ENCODE measurements at places on chromosomes 6 and 20.

DNA sequence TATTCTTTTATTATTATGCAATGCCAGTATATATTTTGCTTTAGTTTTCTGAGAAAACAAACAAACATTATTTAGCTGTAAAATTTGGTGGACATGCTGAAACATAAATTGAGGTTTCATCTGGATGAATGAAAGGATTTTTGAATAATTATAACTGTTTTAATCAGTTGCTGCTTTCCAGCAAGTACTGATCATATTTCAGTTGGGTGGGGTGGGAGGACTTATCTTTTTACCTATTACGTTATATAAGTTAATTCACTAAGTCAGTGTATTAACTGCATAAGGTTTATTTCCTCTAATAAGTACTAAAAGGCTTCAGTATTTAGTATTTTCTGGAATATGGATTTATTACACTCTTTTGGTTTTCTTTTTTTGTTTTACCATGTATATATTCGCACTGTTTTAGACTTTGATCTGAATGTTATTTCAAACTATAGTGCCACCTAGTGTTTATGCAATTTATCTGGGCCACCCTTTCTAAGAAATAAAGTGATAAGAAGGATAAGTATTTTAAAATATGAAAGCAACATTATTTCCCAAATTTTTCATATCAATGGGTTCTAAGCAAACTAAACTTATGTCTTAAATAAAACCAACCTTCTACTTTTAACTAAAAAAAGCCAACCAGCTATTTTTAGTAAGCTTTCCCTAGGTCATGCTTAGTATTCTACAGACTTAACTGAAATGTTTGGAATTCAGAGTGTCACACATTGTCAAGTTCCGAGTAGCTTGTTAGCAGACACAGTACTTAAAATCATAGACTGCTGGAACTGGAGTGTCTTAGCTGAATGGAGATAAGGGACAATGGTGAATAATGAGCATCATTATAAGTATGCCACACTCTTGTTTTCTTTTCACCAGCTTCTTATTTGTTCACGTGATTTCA is 105.4 kb upstream of the MCHR2 start:
- DNase-seq: no peak

DNA sequence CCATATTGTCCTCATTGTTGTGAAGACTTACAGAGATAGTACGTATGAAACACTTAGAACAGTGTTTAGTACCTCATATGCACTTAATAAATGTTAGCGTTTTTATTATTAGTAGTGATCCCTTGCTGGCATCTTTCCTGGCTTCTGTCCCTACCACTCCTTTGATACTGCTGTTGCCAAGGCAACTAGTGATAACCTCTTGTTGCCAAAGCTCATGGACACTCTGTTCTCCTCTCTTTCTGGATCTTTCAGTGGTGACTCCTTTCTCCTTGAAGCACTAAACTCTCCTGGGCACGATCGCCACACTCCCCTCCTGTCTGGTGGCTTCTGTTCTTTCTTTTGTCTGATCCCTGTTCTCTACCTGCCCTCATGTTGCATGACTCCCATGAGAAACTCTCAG is 83.5 kb downstream of the FOXO3 start:
- no peak for DNase-seq

- DNase-seq: no peak
Observed at GRCh38 chr20:62232194-62232593, 6.1 kb upstream of the OSBPL2 start.

DNA sequence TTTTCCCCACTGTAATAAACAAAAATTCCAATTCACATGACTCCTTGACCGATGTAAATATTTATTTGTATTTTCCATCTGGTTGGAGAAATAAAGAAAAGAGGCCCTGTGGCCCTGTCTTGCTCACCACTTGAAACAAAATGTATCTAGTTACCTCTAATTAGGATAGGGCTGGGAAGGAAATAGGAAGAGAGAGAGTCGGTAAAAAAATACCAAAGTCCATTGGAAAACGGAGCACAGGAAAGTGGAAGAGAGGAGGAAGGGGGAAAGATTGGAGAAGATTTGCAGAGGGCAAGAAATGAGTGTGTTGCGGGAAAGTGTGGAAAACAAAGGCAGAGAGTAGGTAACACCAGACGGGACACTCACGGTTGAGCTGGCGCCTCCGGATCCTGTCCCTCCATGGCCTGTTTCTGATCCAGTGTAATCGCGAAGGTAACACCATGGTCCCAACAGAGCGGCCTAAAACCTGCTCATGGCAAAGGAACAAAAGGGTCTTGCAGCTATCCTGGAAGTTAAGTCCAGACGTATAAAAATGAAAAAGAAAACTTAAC is 105.8 kb upstream of the RIPOR2 start:
- no peak for DNase-seq

DNA sequence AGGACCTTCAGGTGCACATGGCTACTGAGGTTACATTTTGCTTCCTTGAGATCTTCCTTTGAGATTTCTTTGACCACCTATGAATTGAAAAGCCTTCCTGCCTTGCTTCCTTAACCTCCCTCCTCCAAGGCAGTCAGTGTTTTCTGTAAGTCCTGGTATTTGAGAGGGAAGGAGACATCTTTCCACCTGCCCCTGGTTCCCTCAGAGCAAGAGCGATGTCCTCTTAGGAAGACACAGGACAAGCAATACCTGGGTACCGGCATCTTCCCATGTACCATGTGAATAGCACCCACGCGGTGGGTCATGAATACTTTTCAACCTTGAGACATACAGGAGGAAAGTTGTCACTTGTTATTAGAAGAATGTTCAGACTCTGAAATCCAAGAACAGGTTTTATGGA is 37.1 kb downstream of the GINS1 start:
- DNase-seq: no peak

DNA sequence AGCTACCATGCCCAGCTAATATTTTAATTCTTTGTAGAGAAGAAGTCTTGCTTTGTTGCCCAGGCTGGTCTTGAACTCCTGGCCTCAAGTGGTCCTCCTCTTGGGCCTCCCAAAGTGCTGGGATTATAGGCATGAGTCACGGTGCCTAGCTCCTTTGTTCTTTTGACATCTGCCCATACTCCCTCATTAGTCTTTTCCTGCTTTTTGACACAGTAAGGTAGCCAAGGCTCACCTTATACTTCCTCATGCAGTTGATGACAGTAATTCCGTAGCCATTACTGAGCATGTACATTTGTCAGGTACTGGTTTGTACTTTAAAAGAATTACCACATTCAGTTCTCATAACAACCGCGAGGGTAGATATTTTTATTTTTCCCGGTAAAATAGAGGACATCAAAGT is 76.7 kb downstream of the CDYL start:
- DNase-seq: no peak

GRCh38 chr6:25387483-25387882 is 108.3 kb downstream of the CARMIL1 start:
- no peak for DNase-seq

- DNase-seq: no peak
Observed at GRCh38 chr6:28569748-28570147, 44.1 kb downstream of the GPX5 start.
